Upper lobe of right lung (tissue), 1 donor: ENCODE measurements at places on chromosomes 1 and 21. TPM values are rescaled to one million over a fixed set of nuclear protein-coding genes. Genes with fewer than 3 reads are reported as not detected.

OR2G3 gene
- total RNA-seq = not detected

OR2AK2 gene
- not detected for total RNA-seq

B3GALT2 gene
- 6.8 TPM for total RNA-seq

GRCh38 chr1:15618077-15618654, 908 bp downstream of the DDI2 start:
- peaks cover 57% of the 10 kb centered on the region for H3K4me1 ChIP-seq
- H3K27ac ChIP-seq = peak overlapping the region; percentile 96
- no peaks in the 10 kb centered on the region for H3K27me3 ChIP-seq
- no peaks in the 10 kb centered on the region for H3K36me3 ChIP-seq
- DNase-seq = no peak

GRCh38 chr1:152967201-152967600, 3.2 kb upstream of the SPRR4 start:
- H3K27ac ChIP-seq = no peak overlapping the region
- H3K36me3 ChIP-seq = no peaks in the 10 kb centered on the region
- H3K4me1 ChIP-seq = no peaks in the 10 kb centered on the region
- no peaks in the 10 kb centered on the region for H3K27me3 ChIP-seq

GRCh38 chr1:181812208-181812607, 249.3 kb downstream of the ZNF648 start:
- H3K4me1 ChIP-seq = no peaks in the 10 kb centered on the region
- DNase-seq = no peak
- no peak overlapping the region for H3K4me3 ChIP-seq
- no peaks in the 10 kb centered on the region for H3K27me3 ChIP-seq
- no peaks in the 10 kb centered on the region for H3K36me3 ChIP-seq
